Adipocyte (in vitro differentiated cells): ENCODE measurements at places on chromosomes 1 and 21.
A peak's percentile ranks its signal among the peaks of the same experiment; 100 is the strongest.

DNA sequence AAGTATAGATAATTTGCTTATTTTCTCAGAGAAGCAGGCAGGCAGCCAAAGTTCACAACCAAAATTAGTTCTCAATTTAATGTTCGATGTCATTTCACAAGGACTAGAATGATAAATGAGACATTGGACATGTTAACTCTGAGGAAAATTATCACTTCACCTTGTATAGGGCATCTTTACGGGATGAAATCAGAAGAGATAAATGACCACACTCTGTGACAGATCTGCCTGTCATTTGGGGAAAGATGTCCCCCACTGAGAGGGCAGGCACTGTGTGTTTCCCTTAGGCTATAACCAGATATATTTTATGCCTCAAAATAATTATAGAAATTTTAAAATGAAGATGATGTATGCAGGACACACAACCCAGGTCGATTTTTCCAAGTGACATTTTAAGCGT, 642.9 kb downstream of the BRINP3 start:
- DNase-seq = no peak

GRCh38 chr1:15803380-15803779, 4.1 kb downstream of the UQCRHL start:
- DNase-seq = peak; percentile 48

DNA sequence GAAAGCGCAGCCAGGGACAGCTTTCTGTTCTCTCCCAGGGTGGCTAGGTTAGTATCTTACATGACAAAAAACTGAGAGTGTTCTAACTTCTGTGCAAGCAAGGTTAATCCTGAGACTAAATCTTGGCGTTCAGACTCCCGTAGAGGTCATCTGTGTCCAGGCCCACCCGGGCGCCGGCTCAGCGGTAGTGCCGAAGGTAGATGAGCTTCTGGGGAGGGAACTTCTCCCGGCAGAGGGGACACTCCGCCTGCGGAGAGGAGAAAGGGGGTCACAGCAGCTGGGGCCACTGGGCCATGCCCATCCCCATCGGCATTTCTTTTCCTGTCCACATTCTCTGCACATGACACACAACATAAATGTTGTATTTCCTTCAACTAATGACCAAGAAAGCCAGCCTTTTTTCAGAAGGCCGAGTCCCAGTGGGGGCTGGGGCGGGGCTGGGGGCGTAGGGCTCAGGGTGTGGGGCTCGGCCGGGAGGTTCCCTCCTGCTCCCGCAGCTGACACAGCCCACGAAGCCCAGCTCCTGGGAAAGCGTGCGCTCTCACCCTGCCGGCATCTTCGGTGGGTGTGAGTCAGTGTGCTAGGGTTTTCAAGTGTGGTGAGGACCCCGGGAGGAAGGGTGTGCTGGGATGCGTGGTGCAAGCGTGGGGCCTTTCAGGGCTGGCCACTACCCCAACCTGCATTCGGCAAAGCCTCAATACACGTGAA, 6.6 kb downstream of the PEX10 start:
- DNase-seq = no peak

- DNase-seq = no peak
These were observed 26.7 kb downstream of the TSPAN2 start for GRCh38 chr1:115062542-115063004.

DNA sequence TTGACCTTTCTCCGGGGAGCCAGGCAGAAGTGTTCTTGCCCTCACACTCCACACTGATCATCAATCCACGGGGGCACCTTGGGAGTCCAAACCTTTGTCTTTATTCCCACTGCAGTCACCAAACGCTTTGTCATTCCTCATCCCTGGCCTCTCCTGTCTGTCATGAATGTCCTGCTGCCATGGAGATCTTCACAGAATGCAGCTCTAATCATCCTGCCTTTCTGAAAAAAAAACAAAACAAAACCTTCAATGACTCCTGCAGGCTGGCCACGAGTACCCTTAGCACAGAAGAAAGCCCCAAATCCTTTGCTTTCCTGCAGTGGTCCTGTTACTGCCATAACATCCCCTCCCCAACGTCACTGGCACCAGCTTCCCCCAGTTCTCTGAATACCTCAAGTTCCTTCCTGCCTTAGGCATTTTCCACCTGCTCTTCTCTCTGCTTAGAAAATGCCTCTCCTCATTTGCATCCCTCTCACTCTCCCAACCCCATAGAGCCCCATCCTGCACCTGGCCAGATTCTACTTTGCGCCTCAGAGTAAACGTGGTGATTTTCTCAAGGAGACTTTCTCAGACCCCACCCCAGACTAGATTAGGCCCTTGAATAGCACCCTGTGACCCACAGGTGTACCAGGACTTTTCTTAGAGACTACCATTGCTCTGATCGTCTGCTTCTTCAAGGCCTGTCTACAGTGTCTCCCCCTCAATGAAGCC, 131.2 kb downstream of the AK5 start:
- no peak for DNase-seq

GRCh38 chr1:12596007-12596821, 21.8 kb downstream of the DHRS3 start:
- peak; percentile 97 for DNase-seq

- DNase-seq = no peak
These were observed 26.5 kb downstream of the RUNX3 start for GRCh38 chr1:24903560-24903954.

DNA sequence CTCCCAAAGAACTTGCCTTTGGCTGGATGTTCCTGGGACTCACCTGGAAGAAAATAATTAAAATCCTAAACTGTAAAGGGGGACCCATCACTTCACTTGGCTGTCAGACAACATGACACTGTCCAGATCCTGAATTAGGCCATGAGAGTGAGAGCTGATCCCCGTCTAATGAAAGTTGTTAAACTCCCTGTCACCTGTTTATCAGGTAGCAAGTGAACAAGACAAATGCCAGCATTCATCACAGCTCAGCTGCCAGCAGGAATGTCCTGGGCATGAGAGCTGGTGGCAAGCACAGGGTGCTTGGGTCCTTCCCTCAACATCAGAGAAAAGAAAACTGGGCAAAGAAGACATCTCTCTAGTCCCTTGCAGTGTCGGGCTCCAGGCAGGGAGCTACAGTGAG, 23.8 kb downstream of the PMVK start:
- DNase-seq = no peak

DNA sequence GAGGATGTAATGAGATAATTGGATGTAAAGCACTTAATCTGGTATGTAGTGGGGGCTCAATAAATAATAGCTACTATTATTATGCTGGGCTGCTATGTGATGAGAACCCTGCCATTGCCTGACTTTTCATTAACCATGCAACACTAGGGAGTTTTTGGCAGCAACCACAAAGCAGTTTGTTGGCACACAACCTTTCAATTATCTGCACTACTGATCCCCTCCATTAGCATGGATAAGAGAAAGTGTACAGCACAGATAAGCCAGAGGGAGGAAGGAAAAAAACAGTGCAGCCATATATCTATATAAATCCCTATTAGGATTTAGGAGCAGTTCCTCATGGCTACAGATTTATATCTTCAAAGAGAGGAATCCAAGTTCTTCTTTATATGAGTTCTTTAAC, 498.5 kb downstream of the NUF2 start:
- DNase-seq = no peak

DNA sequence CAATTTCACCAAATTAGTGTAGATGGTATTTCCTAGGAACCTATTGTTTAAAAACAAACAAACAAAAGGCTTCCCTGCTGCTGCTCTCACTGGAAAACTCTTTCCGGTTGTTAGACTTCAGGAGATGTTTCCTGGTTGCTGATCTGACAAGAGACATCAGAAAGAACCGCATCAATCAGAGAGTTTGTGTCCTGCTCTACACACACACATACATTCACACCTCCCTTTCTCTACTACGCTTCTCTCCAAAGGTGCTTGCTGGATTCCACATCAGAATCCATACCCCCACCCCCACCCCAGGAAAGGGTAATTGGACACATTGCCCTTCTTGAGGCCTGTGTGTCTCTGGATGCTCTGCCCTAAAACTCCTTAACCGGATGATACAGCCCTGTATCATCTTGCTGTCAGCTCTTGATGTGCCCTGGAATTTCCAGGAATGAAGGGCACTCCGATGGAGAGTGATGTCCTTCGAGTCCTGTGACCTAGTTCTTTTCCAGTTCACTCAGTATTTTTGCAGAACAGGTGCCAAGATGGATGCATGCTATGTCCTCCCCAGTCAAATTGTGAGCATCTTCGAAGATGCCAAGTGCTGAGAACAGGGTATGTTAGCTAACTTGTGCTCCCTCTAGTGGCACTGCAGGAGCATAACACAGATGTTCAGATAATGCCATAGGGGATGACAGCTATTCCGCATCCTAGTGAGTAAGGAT, 113.7 kb upstream of the SLC35F3 start:
- peak; percentile 83 for DNase-seq

- no peak for DNase-seq
These were observed 47.6 kb upstream of the RGS1 start for GRCh38 chr1:192527950-192528349.

DNA sequence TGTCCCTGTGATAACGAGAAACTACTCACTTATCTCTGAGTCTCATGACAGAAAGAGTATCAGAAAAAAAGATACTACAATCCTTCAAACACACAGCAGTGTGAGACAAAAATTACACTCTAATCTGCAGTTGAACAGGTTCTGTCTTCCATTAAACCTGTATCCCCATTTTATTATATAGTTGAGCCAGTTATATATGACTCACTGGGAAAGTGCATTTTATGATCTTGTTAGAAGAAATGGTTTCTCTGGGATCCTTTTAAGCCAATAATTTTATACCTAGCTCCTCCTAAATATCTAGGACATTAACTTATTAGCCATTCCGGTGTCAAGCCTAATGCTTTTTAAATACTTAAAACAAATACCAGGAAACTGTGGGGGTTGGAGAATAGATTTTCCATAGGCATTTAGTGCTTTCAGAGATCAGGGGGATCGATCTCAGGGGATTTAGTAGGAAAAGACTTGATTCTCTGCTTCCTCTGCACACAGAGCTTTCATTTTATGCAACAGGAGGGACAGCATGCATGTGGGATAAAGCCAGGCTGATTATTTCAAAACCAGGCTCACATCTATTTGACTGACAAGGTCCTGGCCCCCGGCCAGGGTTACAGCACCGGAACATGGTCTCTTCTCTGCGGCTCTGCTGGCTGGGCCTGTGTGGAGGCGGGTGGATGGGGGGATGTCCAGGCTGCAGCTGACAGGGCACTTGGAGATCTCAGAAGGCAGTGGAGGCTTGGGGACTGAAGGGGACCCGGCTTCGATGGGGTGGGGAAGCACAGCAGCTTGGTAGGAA, 310.6 kb downstream of the DISC1 start:
- DNase-seq = no peak

- no peak for DNase-seq
These were observed 14.4 kb downstream of the FRRS1 start for GRCh38 chr1:99751877-99752504.

DNA sequence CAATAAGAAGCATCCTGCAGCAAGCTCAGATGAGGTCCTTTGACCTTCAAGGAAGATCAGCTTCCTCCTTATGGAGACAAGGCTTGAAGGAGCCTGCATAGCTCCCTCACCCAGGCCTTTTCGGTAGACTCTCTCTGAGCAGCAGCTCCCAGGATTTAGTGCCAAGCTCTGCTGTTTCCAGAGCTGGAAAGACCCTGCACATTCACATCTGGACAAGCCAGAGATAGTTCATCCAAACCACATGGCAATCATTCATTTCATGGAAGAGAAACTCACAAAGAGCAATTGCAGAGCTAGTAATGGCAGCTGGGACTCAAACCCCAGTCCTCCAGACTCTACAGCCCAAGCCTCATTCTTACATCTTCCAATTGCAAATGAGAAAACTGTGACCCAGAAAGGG, 76.4 kb upstream of the EDN2 start:
- DNase-seq = no peak

- no peak for DNase-seq
These were observed 16.1 kb downstream of the ADORA1 start for GRCh38 chr1:203143641-203144040.

GRCh38 chr1:154157520-154158306, 2.8 kb upstream of the NUP210L start:
- DNase-seq = no peak

GRCh38 chr1:23696335-23696989, 4.9 kb downstream of the RPL11 start:
- DNase-seq = no peak

DNA sequence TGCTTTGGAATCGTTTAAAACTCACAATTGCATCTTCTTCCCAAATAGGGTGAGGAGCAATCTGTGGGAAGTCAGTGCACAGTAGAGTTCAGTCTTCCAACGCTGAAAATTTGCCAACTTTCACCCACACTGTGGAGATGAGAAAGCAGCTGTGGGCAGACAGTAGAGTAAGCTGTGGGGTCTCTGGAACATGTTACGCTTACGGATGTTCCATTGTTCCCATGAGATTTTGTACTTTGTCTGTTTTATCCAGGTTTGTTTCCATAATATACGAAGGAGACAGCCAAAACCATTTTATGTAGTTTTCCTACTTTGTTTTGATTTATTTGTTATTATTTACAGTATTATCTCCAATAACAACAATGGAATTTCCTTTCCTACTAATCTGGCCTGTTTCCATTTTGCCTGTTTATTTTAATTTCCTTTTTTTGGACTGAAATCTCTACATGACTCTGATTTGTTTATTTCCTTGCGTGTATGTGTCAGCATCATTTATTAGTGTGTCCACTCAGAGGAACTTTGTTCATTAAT, 65.1 kb upstream of the RGL1 start:
- DNase-seq = no peak

DNA sequence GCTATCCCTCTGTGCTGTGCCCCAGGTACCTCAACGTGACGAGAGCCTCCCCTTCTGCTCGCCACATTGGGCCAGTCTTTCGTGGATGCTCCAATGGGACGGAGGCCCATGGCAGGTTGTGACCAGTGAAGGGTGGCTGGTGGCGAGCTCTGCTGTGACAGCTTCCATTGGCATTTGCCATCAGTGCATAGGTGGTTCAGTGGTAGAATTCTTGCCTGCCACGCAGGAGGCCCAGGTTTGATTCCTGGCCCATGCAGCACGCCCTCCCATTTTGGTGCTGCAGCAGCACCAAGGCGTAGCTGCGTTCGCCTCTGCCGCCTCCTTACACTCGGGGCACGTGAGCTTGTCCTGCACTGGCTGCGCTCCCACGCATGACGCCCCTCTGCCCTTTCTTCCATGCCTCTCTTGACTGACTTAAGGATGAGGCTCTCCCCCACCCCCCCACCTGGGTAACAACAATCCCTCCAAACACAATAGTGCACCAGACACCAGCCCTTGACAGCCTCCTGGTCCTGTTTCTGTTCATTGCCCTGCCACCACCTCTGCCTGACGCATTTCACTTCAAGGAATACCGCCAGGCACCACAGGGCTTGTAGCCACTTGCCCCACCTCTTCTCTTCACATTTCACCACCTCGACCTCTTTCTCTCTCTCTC, 24.7 kb upstream of the FCGR2A start:
- DNase-seq = no peak

DNA sequence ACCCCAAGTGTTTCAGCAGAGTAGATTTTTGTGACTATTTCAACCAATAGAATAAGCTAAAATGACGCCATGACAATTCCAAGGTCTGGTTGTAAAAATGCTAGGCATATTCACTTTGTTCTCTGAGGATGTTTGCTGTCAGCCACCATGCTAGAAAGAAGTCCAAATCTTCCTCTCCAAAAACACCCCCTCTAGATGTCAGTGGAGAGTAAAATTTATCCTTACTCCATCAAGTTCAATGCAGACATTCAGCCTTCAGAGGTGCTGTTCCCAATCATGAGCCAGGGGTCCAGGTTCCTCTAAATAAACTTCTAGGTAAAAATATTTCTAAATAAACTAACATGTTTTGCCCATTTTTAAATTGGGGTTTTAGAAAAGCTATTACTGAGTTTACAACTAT, 395.4 kb upstream of the ADAMTS5 start:
- peak; percentile 22 for DNase-seq

GRCh38 chr1:96487971-96488370, 233.6 kb upstream of the PTBP2 start:
- DNase-seq = no peak
